ENCODE measurements at places on chromosomes 12 and 14.

GRCh38 chr12:20508962-20509361 lies 140.6 kb downstream of the PDE3A start:
- DNase-seq = no peak

GRCh38 chr12:42564556-42564955 lies 25.0 kb downstream of the PRICKLE1 start:
- no peak for DNase-seq

- DNase-seq = no peak
Measured at GRCh38 chr14:57487771-57488170, 5.9 kb downstream of the CCDC198 start.

DNA sequence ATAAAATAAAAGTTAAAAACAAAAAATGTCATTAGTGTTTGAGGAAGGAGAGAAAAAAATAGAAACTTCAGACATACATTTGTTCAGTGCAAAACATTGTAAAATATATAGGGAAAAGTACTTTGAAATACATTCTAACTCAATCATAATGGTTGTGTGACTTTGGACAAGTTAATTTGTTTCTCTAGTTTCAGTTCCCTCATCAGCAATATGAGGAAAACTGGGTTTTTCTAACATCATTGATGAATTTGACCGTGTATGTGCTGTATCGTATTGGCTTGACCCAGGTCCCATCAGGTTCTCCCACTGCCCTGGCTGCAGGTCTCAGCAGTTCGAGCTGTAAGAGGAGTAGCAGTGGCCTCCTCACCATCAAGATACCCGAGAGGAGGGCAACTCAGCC lies 173.9 kb upstream of the ATF7IP start:
- no peak for DNase-seq

DNA sequence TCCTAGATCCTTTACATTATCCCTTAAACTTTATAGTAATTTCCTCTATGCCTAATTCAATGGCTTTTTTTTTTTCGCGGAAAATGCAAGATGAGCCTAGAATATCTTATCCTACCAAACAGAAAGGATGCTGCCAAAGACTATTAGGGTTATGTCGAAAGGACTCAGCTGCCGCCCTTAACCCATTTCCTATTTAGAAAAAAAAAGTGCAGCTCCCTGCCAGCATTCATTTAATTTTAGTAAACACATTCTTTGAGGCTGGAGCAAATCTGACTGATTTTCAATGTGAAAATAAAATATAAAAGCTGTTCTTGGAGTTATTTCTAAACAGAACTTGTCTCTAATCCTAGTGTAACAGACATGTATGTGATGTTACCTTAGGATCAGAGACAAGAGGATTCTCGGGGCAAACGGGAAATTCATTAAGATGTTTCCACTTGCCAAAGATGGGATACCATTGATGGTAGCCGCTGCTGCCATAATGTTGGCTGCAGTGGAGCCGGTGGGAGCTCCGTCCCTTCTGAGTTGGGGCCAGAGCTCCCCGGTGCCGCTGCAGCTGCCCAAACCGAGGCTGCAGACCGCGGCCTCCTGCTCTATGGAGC lies 8.2 kb upstream of the A2M start:
- DNase-seq = no peak

DNA sequence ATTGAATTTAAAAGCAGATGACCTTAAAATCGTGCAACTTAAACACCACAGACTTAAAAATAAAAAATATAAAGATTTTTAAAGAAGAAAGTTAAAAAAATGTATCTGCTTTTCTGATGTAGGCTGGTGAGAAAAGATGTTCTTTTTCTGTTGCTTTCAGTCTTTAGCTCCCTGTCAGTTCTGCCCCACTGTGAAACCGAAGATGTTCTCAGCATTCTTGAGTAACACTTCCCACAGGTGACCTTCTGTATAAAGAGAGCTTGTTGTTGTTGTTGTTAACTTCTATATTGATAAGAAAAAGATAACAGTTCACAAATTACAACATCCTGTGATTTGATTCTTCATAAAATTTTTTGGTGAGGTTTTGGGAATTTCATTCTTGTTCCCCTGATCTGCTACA lies 377.9 kb upstream of the RGS6 start:
- no peak for DNase-seq

DNA sequence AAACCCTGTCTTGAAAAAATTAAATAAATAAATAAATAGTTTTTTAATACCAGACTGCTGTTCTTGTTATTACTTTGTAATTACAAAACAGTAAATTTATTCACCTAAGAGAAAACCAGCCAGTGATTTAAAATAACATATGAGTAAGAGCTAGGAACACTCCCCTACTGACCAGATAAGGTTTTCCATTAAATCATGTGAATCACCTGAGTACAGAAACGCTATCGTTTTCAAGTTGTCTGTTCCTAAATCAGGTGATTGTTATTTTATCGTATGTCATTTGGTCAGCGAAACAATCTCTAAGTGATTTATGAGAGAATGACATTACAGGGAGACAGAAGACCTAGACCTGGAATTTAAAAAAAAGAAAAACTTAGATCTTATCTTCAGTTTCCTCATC lies 47.3 kb downstream of the RPS29 start:
- DNase-seq = no peak

- DNase-seq = no peak
Measured at GRCh38 chr12:6948873-6949594, 2.1 kb upstream of the PTPN6 start.

DNA sequence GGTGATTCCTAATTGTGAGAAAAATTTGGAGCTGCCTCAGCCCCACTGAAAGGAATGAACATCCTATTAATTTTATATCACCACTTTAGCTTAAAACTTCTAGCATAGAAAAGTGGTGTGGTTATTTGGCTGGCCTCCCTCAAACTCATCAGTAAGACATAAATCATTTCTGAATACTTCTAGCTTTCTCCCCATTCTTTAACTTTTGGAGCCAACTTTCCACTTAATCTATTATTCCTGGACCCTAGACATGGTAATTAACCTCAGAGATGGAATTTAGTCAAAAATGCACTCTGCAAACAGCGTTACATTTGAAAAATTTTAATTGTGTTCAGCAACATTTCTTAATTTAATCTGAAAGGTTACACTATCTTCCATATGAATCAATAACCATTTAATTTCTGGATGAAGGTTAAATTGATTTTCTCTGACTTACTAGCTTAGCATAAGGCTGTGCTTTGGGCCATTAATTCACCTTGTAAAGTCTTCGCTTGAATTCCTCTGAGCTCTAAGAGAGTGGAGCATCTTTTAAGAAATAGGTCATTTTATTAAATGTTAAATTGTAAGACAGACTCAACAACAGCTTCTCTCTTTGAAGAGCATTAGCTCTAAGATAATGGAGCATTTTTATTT lies 753.6 kb upstream of the STXBP6 start:
- no peak for DNase-seq

GRCh38 chr12:79283364-79283763 lies 407.4 kb downstream of the PAWR start:
- DNase-seq = no peak

DNA sequence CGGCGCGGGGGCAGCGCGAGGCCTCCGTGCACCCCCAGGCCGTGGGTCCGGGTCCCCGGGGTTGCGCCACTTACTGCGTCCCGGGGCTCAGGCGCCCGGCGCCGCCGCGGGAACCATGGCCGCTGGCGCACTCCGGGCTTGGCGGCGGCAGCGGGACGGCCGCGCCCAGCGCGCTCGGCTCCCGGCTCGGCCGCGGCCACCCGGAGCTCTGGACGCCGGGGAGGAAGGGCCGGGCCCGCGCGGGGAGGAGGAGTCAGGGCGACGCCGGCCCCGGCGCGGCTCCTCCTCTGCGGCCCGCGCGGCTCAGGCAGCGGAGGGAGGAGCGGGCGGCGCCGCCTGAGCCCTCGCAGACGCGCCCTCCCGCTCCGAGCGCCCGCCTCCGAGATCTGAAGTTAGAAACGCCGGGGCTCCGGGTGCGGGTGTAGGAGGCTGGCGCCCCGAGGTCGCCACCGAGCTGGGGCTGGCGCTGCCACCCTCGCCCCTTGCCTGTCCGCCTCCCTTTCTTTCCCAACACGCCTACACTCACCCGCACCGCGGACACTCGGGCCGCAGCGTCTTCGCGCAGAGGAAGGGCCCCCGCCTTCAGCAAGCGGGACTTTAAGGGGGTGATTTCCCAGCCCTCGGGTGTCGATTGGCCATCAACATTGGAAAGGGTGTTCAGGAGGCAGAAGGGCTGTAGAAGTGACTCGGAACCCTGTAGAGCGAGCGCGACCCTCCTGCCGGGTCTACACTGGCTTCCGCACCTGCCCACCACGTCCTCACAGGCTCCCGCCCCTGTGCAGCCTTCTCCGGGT lies at the start of gene NIN:
Gene NIN, minus strand, starts transcription at position 231 of the 794 bp plus-strand sequence. CDS start 9,106 bp downstream, outside the sequence.
- peak; percentile 80 for DNase-seq

DNA sequence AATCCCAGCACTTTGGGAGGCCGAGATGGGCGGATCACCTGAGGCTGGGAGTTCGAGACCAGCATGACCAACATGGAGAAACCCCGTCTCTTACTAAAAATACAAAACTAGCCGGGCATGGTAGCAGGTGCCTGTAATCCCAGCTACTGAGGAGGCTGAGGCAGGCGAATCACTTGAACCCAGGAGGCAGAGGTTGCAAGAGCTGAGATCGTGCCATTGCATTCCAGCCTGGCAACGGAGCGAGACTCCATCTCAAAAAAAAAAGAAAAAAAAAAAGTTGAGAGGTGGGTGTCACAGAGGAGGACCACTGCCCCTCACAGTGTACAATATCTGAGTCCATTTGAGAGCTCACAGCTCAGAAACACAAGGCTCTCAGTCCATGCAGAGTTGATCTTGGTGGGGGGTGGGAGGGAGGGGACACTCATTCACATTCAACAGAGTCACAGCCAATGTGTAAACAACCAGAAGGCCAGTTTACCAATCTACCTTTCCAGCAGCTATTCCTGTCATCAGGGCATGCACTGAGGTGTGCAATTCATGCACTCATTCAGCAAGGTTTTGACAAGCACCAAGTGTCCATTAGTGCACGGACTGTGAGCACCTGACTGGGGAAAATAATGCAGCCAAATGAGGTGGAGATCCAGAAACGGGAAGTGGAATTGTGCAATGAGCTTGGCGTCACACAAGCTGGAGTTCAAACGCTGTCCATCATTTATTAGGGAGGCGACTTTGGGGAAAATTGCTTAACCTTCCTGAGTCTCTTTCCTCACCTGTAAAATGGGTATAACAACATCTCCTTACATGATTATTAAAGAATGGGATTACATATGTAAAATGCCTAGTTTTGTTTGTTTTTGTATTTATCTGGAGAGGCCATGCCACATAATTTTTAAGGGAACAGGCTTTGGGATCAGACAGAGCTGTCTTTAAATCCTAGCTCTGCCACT lies 4.4 kb upstream of the EIF5 start:
- DNase-seq = peak; percentile 86

DNA sequence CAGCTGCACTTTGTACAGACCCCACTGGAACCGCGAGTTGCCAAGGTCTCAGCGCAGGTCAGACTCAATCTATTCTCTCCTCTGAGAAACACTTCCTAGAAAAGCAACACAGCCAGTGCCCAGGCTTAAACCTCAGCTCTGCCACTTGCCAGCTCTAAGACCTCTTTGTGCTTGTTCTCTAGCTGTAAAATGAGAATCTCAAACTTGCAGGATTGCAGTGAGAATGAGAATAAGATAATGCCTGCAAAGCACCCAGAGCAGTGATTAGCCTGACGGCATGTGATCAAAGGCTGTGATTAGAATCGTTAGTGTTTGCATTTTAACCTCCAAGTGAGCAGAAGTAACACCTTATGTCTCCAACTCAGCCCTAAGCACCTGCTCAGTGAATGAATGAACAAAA lies 21.3 kb downstream of the ANO2 start:
- no peak for DNase-seq

- no peak for DNase-seq
Measured at GRCh38 chr14:50978888-50979287, 34.6 kb upstream of the PYGL start.

DNA sequence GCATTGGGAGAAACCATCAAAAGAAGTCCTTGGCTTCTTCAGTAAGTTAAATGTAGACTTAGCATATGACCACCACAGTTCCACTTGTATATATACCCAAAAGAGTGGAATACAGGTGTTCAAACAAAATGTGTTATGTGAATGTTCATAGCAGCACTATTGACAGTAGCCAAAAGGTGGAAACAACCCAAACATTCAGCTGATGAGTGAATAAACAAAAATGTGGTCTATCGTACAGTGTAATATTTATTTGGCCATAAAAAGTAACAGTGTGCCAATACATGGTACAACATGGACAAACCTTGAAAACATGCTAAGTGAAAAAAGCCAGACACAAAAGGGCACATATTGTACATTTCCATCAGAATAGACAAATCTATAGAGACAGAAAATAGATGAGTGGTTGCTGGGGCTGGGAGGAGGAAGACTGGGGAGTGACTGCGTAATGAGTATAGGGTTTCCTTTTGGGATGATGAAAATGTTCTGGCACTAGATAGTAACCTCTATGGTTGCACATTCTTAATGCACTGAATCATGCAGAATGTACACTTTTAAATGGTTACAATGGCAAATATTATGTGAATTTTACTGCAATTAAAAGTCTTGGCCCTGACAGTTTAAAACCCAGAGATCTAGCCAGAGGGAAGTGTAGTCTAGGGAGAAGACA lies 5.5 kb downstream of the ERP29 start:
- DNase-seq = peak; percentile 77

GRCh38 chr12:76240281-76240680 lies 107.9 kb downstream of the BBS10 start:
- no peak for DNase-seq

- DNase-seq = no peak
Measured at GRCh38 chr12:70615174-70615866, 21.9 kb downstream of the PTPRB start.

DNA sequence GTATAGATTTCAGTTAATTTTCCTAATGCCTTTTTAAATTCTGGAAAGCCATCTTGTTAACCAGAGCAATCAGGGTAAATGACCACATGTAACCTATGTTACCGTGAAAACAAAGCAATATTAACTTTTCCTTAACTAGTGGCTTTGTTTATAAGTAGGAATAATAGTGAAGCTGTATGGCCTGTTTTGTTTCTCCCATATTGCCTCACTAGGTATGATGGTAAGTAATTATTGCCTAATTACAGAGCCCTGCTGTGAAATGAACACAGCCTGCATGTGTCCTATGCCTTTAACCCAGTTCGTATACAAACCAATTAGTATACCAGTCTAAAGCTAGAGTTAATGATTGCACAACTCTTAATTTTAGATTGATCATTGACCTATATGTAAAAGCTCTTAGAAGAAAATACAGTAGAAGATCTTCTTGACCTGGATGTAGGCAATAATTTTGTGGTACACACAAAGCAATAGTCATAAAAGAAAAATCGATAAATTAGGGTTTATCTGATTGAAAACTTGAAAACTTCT lies 249.9 kb downstream of the CCDC91 start:
- no peak for DNase-seq

DNA sequence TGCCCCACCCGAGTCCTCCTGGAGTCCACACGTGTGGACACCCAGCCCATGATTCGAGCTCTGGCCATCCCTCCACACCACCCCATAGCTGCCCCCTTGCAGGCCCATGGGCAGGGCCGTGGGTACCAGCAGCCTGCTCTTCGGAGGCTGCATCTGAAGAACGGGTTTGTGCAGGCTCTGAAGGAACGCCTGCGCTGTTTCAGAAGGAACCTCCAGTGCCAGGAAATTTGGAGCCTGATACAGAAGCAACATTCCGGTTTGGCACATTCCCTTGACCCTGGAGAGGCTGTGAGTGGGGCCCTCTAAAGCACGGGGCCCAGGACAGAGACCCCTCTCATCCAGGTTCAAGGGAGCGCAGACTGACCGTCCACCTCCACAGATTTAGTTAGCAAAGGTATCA lies 57.0 kb downstream of the ZNF664 start:
- no peak for DNase-seq

Data from MCF 10A (cell line).